ENCODE measurements at places on chromosomes 11 and 22.

- DNase-seq = no peak
These were observed 42.1 kb downstream of the PI4KA start for GRCh38 chr22:20816559-20816958.

- DNase-seq = no peak
These were observed 7.6 kb downstream of the CKAP5 start for GRCh38 chr11:46838501-46838900.

- DNase-seq = no peak
These were observed 30.7 kb upstream of the ARFGAP3 start for GRCh38 chr22:42887523-42888507.

GRCh38 chr11:95266751-95267374 lies 35.9 kb upstream of the SESN3 start:
- DNase-seq = no peak

DNA sequence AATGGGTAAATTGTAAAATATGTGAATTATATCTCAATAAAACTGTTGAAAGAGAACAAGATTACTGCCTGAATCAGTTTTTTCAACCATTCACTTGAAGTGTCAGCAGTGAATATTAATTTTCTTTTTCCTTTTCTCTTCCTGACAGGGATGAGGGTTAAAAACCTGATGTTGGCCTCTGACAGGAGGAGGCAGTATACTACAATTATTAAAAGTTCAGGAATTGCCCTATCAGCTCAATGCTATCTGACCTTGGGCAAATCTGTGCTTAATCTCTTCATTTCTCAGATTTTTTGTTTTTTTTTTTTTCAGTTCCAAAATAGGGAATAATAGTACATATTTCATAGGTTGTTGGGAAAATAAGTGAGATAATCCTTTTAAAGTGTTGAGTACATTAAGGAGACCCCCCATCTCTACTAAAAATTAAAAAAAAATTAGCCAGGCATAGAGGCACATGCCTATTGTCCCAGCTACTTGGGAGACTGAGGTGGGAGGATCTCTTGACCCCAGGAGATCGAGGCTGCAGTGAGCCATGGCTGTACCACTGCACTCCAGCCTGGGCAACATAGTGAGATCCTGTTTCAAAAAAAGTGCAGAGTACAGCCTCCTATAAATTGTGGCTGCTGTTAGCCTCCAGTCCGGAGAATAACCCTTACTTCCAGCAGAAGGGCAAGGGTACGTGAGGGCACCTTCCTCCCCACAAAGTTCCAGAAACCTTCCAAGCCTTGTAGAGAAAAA lies 48.8 kb downstream of the TRIM44 start:
- DNase-seq = no peak
